Activated CD4-positive, CD25-positive, alpha-beta regulatory T cell (primary cell): ENCODE measurements at places on chromosomes 16 and 17.

- no peak for DNase-seq
Measured at GRCh38 chr17:6648181-6648580, 3.2 kb downstream of the MED31 start.

DNA sequence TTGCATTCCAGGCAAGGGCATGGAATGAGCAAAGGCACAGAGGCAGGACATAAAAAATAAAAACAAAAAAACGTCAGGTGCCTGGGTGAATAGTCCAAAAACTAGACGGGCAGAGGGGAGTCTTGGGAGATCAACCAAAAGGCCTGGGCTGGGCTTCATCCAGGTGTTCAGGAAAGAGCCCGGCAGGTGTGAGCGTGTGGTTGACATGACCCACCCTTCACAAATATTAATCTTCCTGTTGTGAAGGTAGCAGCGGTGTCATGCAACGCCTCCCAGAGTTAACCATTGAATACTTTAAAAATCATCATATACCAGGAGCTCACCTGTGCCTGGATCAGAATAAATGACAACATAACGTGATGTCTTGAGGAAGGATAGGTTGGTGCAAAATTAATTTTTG is 90.6 kb downstream of the USP22 start:
- DNase-seq: no peak

GRCh38 chr17:65756760-65757159 is 195.3 kb upstream of the AXIN2 start:
- no peak for DNase-seq

- peak; percentile 18 for DNase-seq
Measured at GRCh38 chr17:64491034-64491860, 5.6 kb downstream of the POLG2 start.

DNA sequence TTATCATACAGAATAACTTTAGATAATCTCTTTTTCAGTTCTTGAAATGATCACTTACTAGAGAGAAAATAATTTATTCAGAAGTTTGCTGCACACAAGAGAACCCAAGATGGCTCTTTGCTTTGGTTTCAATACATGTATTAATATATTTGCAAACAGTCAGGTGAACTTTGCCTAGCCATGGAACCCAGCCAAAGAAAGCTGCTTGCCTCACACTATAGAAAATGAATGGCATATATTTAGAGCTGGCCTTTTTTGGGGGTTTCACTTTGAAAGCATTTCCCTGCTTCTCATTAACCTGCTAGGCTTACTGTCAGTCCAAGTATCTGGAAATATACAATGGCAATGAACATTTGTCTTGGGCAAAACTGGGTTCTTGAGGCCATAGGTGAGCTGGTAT is 75.3 kb downstream of the MRTFB start:
- DNase-seq: no peak

DNA sequence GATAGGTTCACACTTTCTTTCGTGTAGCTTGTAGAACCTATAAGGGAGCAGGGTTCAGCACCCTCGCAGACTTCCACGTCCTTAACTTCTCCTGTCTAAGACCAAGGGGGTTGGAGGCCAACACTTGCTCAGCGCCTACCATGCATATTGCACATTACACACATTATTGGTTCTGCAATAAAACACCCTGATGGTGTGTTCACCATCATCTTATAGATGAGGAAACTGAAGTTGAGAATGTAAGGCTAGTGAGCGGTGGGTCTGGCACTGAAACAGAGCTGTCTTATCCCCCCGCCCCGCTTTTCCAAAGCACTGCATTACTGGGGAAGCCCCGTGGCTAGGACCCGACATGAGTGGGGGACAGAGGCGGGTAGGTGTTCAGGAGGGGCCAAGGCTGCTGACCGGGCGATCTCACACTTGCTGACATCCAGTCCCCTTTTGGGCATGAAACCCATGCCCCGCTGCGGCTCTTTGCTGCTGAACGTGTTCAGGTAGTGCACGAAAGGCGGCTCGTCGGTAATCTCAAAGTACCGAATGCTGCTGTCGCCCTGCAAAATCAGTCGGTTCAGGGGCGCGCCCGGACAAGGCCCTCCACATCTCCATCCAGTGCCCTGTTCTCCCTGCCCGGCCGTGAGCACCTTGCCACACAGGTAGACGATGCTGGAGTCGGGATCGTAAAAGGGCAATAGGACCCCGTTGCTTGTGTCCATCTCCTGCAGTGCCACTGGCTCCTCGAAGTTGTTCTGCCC is 6.2 kb downstream of the CORO6 start:
- no peak for DNase-seq

- DNase-seq: no peak
Measured at GRCh38 chr16:72848759-72849664, 198.9 kb downstream of the ZFHX3 start.

DNA sequence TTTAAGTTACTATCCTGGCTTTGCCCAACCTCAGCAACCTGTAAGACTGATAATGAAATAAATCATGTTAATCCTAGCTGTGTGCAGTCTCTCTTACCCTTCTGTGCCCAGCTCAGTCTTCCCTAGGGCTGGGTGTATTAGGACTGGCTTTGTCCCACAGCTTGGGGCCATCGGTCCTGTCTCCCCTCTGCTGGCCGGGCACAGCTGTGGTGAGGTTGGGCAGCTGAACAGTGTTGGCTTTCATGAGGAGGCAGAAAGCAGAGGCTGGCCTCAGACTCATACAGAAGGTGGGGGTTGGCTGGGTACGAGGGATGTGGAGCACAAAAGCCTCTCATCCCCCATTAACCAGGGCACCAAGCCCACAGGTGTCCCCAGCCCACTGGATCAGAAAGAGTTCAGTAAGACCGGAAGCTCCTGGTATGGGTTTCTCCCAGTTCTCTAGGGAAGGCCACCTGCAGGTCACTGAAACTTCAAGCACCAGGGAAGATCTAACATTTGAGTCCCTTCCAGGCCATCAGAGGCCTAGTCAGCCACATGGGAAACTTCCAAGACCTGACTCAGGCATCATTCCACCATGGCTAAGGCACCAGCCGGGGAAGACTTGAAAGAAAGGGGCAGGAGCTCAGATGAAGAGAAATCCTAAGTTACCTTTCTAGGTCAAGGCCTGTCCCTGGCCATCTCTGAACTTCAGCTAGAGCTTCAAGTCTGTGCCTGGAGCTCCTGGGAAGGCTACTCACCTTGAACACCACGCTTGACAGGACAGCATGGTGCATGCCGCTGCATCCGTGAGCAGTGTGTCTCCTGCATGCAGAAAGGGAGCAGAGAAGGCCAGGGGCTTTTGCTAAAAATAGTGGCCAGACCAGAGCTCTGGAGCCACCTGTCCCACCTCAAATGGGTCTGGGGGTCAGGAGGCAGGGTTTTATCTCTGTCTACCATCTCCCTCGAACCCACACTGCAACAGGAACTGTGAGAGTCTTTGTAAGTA is 8.8 kb downstream of the CNP start:
- no peak for DNase-seq

GRCh38 chr17:79832218-79833109 is 6.8 kb downstream of the CBX4 start:
- no peak for DNase-seq

DNA sequence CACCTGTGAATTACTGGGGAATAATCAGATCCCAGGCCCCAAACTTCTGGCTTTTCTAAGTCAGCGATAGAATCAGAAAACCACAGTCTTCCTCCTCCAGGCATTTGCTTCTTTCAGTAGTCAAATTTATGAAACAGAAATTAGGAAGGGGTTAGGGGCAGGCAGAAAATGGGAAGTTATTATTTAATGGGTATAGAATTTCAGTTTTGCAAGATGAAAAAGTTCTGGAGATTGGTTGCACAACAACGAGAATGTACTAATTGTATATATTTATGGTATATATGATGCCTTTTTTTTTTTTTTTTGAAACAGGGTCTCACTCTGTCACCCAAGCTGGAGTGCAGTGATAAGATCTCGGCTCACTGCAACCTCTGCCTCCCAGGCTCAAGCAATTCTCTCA is 23.5 kb downstream of the ORC6 start:
- no peak for DNase-seq

GRCh38 chr16:3509470-3509928 is 8.7 kb downstream of the CLUAP1 start:
- DNase-seq: no peak

GRCh38 chr17:10156948-10157607 is 41.3 kb downstream of the GAS7 start:
- no peak for DNase-seq

GRCh38 chr16:4574919-4575705 is 19.0 kb downstream of the C16orf96 start:
- DNase-seq: no peak
